A172 (cell line): ENCODE measurements at places on chromosomes 13 and 19.

DNA sequence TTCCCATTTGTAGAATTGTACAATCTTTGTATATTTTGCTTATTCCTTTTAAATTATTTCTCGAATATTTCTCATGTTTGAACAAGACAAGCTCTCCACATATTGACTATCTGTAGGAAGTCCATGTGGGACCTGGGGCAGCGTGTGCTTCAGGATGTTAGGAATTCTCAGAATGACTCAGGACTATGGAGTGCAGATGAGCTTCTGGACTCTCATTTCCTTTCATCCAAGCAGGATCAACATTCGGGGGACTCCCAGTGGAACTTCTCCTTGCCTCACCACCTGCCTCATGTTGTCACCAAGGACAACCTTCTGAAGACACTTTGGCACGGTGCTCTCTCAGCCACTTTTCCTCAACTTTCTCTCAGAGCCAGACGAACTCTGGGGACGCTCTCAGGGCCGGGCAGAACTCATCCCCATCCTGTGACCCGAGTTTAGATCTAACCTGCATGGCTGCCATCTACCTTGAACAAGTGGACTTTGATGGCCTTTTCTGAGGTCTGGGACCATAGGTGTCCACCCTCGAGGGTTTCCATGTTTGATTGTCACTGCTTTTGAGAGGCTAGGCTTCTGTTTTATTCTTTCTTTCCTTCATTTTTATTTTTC lies 441.7 kb downstream of the IRS2 start:
- DNase-seq, result peak; percentile 77

- DNase-seq, result no peak
Measured at GRCh38 chr13:23514076-23514475, 56.1 kb upstream of the TNFRSF19 start.

DNA sequence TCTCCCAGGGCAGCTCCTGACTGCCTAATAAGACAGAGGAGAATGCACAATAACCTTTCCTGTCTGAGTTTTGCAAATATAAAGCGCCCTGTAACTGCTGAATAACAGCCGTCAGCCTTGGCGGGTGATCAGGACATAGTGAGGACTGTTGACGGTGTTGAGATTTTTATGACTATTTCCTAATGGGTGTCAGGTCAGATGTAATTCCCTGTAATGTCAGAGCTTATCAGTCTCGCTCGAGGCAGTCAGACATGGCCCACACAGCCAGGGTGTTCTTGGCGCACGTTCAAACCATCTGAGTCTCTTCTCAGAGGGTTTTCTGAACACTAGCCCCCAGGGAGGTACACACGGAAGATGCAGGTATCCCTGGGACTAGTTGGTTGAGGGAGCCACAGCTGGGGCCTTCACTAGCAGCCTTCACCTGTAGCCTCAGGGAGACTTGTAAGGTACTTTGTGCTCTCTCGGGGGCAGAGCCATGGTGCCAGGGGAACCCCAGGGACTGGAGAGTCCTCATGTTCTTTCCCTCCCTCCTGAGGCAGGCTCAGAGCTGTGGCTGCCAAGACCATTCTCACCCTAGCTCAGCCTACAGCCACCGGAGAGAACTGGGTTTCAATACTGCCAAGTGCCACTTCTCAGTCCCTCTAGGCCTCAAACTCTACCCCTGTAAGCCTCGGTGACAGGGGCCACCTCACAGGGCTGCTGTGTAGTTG lies 213.1 kb downstream of the UQCRFS1 start:
- DNase-seq, result no peak

GRCh38 chr13:95113601-95114000 lies 187.7 kb downstream of the ABCC4 start:
- no peak for DNase-seq

- peak; percentile 39 for DNase-seq
Measured at GRCh38 chr13:63425131-63425530, 2009.5 kb upstream of the PCDH20 start.

- DNase-seq, result no peak
Measured at GRCh38 chr13:52447354-52447753, 3.1 kb downstream of the VPS36 start.

GRCh38 chr19:13463296-13463695 lies 43.0 kb downstream of the CACNA1A start:
- peak; percentile 13 for DNase-seq

- DNase-seq, result no peak
Measured at GRCh38 chr19:35540356-35540927, 5.0 kb upstream of the TMEM147 start.

DNA sequence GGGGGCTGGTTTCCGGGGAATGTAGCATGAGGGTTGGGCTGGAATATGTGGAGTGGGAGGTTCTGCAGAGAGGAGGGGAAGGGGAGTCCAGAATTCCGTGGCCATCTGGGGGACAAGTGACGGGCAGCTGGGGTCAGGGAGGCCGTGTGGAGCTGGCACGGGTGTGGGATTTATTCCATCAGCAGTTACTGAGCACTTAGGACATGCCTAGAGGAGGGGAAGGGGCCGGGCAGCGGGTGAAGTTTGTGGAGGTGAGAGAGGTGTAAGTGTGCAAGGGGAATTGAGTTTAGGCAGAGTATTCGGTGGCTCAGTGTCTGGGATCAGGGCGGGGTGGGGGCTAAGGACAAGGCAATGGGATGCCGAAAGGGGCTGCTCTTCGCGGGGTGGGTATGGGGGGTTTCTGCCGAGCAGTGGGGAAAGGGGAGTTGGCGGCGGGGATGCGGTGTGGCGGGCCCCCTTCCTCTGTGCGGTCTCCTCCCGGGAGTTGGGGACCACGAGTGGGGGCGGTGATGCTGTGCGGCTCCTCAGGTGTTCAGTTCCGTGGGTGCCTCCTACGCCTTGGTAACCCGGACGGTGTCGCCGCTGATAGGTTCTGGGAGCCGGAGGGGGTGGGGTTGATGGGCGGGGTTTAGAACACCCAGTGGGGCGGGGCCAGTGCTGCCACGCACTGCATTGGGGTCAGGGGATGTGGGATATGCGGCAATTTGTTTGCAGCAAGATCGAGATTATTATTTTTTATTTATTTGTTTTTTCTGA lies 5.4 kb downstream of the CCDC61 start:
- no peak for DNase-seq

GRCh38 chr19:1094655-1094977 lies 559 bp downstream of the POLR2E start:
- DNase-seq, result no peak

DNA sequence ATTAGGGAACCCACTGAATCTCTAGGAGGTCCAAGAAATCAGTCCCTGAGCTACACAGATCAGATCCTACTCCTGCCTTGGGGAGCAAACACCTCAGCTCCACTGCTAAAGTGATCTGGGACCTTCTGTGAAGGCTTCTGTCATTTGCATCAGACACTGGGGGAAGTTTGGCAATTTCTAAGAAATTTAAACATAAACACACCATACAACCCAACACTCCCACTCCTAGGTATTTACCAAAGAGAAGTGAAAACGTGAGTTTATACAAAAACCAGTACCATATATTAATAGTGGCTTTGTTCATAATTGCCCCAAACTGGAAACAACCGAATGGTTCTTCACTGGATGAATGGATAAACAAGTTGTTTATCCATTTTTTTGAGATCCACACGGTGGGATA lies 7.3 kb upstream of the TYROBP start:
- no peak for DNase-seq

GRCh38 chr19:19711306-19711933 lies 21.5 kb downstream of the ZNF14 start:
- no peak for DNase-seq

GRCh38 chr19:42422901-42423461 lies 4.2 kb downstream of the LIPE start:
- no peak for DNase-seq

- DNase-seq, result no peak
Measured at GRCh38 chr13:91318886-91319285, 28.6 kb upstream of the MIR17HG start.

DNA sequence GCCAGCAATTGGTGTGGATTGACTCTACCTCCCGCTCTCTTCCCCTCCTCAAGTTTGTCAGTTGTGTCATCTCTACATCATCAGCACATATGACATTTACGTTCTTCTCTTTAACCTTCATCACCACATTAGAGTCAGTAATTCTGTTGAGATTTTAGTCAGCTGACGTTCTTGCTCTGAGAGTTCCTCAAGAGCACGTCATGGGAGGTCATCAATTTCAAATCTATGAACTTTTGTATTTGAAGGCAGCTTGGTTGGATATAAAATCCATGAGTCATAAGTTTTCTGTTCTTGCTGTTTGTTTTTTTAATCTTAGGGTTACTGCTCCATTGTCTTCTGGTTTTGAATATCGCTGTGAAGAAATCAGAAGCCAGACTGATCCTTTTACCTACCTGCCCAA lies 21.8 kb upstream of the ARGLU1 start:
- no peak for DNase-seq

GRCh38 chr19:8454218-8454617 lies 9.4 kb downstream of the HNRNPM start:
- DNase-seq, result no peak

DNA sequence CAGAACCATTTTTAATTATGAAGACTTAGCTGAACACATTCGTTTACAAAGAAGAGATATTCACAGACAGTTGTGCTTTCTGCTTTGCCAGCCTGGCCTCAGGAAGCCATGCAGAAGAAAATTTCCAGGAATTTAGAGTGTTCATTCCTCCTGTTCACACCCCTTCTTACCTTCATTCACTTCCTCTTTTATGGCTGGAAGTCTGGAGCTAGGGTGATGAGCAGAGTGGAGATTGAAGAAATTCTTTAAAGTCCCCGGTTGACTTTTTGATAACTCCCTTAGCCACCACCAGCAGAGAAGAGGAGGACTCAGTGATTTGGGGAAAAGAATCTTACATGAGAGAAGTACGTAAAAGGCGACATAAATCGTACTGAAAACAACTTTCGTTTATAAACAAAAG lies 263.6 kb upstream of the TSHZ3 start:
- no peak for DNase-seq

GRCh38 chr13:110812869-110813645 lies 99.6 kb downstream of the ING1 start:
- DNase-seq, result no peak

GRCh38 chr13:99873832-99874430 lies 97.6 kb downstream of the ZIC5 start:
- no peak for DNase-seq

DNA sequence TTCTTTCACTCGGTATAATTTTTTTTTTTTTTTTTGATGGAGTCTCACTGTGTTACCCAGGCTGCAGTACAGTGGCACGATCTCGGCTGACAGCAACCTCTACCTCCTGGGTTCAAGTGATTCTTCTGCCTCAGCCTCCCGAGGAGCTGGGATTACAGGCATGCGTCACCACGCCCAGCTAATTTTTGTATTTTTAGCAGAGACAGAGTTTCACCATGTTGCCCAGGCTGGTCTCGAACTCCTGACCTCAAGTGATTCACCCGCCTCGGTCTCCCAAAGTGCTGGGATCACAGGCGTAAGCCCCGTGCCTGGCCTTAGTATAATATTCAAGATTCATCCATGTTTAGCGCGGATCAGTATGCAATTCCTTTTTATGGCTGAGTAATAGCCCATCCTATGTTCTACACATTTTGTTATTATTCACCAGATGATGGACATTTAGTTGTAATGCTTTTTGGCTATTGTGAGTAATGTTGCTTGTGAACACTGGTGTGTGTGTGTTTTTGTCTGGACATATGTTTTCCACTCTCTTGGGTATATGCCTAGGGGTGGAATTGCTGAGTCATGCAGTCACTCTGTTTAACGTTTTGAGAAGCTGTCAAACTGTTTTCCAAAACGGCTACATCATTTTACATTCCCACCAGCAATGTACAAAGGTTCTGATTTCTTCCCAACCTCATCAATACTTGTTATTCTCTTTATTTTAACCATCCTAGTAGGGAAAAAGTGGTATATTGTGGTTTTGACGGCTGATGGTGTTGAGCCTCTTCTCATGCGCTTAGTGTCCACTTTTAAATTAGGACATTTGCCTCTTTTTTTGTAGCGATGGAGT lies 22.9 kb downstream of the PLEKHF1 start:
- DNase-seq, result peak; percentile 31

DNA sequence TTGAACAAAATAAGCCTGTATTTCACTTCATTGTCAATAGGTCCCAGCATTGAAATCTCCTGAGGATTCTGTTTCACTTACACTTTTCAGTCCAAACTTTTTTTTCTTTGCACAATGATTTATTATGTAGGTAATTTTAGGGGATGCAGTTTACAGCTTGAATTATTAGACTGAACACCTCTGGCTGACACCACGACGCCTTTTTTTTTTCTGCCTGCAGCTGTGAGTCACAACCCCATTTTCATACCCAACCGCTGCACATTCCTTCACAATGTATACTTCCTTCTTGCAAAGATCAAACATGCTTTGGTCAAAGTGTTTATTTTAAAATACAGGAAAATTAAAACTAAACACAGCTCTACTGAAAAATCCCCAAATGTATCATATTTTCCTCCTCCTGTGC lies 11.4 kb downstream of the ZIC2 start:
- DNase-seq, result peak; percentile 69

GRCh38 chr19:13297023-13297422 lies 146.8 kb downstream of the IER2 start:
- no peak for DNase-seq

DNA sequence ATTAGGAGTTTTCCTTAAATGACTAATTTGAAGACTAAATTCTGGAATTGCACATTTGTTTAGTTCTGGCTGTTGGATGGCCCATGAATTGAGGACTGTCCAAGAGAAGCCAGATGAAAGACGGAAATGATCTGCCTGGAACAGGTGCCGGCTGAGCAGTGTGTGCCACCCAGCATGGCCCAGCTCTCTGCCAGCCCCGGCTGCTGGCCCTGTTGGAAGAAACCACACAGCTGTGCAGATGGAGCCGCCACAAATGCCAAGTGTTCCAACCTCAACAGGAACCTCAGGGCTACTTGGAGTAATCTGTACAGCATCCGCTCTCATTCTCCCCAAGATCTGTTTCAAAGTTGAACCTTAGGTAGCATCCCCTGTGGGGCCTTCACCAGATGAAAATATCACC lies 67.0 kb upstream of the STARD13 start:
- no peak for DNase-seq
